AG09319 (cell line): ENCODE measurements at places on chromosomes 3 and 15.
A peak's percentile ranks its signal among the peaks of the same experiment; 100 is the strongest.

- no peak for DNase-seq
Measured at GRCh38 chr15:88652456-88653199, 13.8 kb downstream of the ISG20 start.

- DNase-seq, result peak; percentile 48
Measured at GRCh38 chr3:173993299-173993698, 595.8 kb downstream of the NLGN1 start.

- no peak for DNase-seq
Measured at GRCh38 chr3:129018751-129019150, 17.6 kb downstream of the EFCC1 start.

- no peak for DNase-seq
Measured at GRCh38 chr3:176848431-176849214, 348.7 kb downstream of the TBL1XR1 start.

DNA sequence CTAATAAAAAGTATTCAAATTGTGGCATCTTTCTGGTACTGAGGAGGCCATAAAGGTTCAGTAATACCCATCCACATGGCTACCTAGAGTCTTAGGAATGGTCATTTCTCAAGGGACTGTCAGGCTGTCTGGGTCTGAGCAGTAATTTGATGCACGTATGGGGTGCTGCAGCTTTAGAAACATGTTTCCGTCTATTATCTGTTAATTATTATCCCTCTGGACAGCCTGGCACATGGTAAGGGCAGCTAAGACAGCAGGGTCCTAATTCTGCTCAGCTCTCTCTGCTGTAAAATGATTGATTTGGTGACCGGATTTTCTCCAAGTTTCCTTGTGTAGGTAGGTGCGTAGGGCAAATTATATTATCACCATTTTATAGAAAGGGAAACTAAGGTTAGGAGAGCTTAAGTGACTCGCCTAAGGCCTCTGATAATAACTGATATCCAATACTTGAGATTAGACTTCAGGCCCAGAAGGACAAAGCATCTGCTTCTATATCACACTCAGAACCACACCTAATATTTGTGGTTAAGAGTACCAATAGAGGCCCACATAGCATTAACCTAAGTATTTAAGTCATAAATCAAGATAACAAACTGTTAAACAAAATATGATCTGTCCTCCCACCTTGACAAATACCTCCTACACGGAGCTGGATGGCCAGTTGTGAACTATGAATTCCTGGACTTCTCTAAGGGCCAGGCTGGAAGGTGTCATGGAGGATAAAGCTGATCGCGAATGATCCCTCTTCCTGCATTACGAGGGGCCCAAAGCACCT lies 2.9 kb upstream of the RAP2B start:
- no peak for DNase-seq

DNA sequence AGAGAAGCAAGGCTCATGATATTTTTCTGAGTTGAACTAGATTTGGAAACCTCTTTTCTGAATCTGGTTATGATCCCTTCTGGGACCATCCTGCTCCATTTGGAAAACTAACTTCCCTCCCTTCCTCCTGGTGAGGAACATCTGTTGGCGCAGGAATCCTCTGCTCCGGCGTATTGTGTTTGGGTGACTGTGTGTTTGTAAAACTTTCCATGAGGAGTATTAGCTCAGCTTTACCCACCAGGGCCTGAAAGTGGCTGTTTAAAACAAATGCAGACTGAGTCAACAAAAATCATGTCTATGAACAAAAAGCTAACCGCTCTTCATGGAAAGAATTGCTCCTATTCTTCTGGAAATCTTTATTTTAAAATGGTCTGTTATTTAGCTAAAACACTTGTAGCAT lies 17.7 kb downstream of the STARD9 start:
- no peak for DNase-seq

GRCh38 chr3:157204431-157204830 lies 44.5 kb upstream of the CCNL1 start:
- DNase-seq, result peak; percentile 52

DNA sequence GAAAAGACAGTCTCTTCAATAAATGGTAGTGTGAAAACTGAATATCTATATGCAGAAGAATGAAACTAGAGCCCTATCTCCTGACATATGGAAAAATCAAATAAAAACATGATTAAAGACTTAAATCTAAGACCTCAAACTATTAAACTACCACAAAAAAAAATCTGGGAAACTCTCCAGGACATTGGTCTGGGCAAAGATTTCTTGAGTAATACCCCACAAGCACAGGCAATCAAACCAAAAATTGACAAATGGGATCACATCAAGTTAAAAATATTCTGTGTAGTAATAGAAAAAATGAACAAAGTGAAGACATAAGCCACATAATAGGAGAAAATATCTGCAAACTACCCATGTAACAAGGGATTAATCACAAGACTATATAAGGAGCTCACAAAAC lies 286.4 kb downstream of the TBC1D5 start:
- DNase-seq, result no peak

- no peak for DNase-seq
Measured at GRCh38 chr3:129493206-129493605, 35.2 kb upstream of the RHO start.

DNA sequence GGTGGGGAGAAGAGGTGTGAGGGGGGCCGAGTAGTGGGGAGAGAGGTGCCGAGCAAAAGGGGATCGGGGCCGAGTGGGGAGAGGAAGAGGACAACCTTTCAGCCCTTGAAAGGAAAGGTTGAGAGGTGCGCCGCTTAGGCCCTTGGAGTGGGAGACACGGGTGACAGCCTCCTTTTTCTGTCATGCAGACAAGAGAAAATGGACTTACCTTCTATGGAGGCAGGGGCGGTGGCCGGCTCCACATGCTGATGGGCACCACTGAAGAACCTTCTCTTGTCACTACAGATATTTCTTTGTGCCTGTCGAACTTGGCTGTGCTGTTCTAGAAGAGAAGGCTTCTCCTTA lies 421 bp downstream of the KLHL18 start:
- DNase-seq, result no peak

- DNase-seq, result no peak
Measured at GRCh38 chr3:24937780-24938179, 443.1 kb upstream of the THRB start.

GRCh38 chr3:64384561-64384960 lies 159.3 kb upstream of the PRICKLE2 start:
- no peak for DNase-seq

GRCh38 chr3:107739227-107739626 lies 216.5 kb downstream of the BBX start:
- DNase-seq, result no peak

DNA sequence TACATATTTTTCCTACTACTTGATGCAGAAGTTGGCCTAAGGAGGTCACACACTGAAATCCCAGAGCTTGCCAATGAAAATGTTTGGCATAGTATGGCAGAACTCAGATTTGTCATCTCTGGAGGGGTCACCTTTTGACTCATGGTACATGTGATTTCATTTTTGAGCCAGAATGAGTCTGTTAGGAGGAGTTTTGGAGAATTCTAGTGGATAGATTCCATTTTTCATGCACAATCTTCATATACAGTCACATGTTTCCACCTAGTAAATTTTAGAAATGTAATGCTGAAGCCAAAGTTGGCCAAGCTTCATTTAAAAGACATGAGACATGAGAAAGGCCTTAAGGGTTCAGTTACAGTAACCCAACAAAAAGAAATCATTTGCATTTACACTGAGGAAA lies 97.8 kb upstream of the IGSF10 start:
- DNase-seq, result no peak

- no peak for DNase-seq
Measured at GRCh38 chr15:100951965-100952364, 32.8 kb downstream of the LRRK1 start.

- no peak for DNase-seq
Measured at GRCh38 chr15:39099524-39099923, 481.4 kb upstream of the THBS1 start.

DNA sequence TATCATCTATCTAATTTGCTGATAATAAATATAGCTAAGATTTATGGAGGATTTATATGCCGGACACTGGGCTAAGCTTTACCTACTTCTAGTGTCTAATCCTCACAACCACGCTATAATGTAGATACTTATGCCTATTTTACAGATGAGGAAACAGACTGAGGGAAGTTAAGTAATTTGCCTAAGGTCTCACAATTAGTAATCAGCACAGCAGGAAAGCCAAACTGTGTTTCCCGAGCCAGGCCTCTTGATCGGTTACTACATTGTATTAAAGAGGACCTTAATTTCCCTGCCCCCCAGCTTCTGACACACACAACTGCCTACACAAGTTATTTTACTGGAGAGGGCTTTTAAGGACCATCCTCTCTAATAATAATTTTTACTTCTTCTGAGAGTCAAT lies 40.9 kb downstream of the ONECUT1 start:
- DNase-seq, result no peak

DNA sequence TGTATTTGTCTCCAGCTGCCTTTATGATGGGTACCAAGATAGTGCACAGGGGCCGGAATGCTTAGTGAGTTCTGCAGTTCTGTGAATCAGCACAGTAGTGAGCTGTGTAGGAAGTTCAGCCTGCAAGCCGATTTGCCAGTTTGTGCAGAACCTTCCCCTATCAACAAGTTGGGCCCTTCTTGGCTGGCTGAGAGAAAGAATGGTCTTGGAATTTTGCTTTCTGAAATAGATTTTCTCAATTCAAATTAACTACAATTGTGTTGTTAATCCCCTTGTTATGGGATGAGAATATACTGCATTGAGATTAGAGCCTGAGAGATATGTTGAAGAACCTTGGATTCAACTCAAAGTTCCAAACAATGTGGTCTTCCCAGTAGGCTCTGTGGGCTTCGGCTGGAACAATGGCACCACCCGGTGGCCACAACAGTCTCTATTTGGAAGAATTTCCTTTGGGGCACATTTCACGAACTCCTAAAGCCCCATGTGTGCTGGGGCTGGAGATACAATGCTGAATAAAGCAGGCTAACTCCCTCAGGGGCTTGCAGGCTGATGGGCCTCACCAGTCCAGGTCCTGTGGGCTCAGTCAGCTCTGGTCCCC lies 59.1 kb downstream of the TRIM42 start:
- DNase-seq, result no peak

DNA sequence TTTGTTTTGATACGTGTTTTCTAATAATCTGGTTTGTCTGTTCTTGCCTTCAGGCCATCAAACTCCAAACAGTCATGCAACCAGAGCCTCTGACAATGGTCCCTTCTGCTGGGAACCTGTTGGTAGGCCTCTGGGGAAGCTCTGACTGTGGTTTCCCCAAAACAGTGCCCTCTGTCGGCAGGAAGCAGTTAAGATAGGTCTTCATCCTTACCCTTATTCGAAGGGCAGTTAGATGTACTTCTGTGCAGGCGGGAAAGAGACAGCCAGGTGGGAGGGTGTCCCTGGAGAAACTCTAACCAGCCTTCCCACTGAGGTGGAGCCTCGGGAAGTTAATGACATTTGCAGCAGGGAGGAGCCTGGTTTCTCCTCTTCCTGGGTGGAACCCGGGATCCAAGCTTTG lies 81.6 kb upstream of the CHMP2B start:
- no peak for DNase-seq

GRCh38 chr15:80550219-80550907 lies 144.7 kb upstream of the ABHD17C start:
- DNase-seq, result peak; percentile 57

DNA sequence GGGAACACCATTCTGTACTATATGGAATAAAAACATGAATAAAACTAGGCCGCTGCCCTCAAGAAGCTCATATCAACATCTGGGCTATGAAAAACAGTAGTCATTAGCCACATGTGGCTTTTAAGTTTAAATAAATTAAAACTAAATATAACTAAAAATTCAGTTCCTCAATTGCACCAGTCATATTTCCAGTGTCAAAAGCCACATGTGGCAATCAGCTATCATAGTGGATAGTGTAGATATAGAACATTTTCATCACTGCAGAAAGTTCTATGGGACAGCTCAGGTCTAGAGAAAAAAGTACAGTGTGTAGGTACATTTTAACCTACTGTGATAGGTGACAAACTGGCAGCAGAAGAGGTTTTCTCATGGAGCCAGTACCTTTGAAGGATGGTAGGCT lies 261.4 kb downstream of the FOXP1 start:
- no peak for DNase-seq

DNA sequence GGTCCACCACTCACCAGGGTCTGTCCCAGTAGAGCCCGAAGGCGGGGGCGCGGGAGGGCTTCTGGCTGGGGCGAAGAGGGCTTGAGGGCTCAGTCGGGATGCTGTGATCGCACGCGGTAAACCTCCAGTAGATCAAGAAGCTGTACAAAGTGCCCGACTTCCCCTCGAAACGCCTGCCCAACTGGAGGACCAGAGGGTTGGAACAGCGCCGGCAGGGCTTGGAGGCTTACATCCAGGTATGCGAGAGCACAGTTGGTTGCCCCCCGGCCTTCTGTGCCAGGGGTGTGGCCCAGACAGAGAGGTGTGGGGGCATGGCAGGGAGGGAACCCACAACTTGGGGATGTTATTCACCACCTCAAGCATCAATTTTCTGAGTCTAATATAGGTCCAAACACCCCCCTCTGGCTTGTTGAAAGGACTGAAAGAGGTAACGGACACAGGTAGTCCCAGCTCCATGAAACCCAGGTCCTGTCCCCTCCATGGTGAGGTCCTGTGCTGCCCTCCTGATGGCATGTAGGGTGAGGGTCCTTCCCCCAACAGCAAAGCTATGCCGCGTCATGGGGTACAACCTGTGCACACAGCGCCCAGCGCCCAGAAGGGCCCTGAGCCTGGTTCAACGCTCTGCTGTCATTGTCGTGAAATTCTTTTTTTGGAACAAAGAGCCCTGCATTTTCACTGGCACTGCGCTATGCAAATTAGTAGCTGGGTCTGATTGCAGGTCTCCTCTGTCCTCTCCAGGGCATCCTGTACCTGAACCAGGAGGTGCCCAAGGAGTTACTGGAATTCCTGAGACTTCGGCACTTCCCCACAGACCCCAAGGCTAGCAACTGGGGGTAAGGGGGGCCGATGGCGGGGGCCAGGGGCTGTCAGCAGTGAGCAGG lies 1.2 kb downstream of the SNX22 start:
- DNase-seq, result no peak

- no peak for DNase-seq
Measured at GRCh38 chr15:64717735-64718495, 57.5 kb downstream of the RBPMS2 start.

DNA sequence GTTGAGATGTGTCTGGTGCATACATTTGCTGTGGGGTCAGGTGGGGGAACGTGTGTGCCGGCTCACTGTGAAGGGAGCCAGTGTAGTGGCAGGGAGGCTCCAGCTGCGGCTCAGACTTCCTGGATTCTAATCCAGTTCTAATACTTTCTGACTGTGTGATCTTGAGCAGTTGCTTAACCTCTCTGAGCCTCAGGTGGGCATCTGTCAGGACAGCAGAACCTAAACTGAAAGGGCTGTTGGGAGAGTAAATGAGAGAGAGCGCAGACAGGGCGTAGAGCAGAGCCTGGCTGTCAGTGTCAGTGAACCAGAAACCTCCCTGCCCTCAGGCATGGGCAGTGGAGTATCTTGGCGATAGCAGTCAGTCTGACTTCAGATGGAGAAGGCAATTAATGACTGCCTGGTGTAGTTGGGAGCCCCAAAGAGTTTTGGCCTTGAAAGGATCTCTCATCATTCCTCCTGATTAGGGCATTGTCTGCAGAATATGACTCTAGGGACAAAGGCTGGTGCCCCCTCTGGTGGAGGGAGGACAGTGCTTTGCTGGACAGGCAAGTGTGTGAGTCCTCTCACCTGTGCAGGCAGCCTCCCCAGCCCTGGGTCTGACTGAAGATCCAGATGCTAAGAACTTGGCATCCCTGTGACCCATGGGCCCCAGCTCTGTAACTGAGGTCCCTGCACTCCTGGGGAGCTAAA lies 9.6 kb downstream of the KBTBD13 start:
- no peak for DNase-seq

- peak; percentile 10 for DNase-seq
Measured at GRCh38 chr3:137970914-137971831, 38.8 kb upstream of the CLDN18 start.
